Endothelial cell of umbilical vein (primary cell): ENCODE measurements at places on chromosomes 7 and 10. TPM values are rescaled to one million over a fixed set of nuclear protein-coding genes. Genes with fewer than 3 reads are reported as not detected.

Gene BLNK
- not detected in 2 replicates for total RNA-seq

Gene METTL27
- total RNA-seq, result 1.2 and 10.8 TPM in 2 replicates

Gene CALML3
- not detected in 2 replicates for total RNA-seq

Gene MYO3A
- total RNA-seq, result not detected in 2 replicates

Gene CYCS
- total RNA-seq, result 134 and 143 TPM in 2 replicates

Gene CTBP2
- 123 and 128 TPM in 2 replicates for total RNA-seq

Gene DLX6
- not detected in 2 replicates for total RNA-seq

Gene NIPSNAP2
- total RNA-seq, result 50.5 and 53.6 TPM in 2 replicates

Gene EN2
- not detected in 2 replicates for total RNA-seq

Gene LRRC61
- 0.39 TPM in 1 of 2 replicates, not detected in the other for total RNA-seq

DNA sequence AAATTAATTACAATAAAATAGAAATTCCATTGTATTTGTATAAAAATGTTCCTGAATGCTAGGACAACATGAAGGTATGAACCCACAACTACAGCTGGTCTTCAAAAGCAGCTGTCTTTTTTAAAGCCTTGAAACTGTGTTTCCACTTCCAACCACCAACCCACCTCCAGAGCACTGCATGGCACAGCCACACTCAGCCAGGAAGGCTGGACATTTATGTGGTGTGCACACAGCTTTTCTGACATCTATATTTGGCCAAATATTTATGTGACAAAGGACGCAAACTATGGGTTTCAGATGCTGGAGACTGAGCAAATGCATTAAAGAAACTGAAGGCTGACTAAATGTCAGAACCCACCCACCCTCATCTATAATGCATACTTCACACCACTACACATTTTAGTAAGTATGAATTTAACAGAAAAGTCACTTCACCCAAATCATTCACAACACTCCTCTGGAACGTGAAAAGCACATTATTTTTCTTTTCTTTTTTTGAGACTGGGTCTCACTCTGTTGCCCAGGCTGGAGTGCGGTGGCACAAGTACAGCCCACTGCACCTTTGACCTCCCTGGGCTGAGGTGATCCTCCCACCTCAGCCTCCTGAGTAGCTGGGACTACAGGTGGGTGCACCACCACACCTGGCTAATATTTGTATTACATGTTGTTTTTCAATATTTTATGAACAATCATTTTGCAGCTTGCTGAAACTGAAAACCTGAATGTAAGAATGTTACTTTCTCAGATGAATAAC is 27.9 kb upstream of the DAGLB start:
- DNase-seq, result no peak

DNA sequence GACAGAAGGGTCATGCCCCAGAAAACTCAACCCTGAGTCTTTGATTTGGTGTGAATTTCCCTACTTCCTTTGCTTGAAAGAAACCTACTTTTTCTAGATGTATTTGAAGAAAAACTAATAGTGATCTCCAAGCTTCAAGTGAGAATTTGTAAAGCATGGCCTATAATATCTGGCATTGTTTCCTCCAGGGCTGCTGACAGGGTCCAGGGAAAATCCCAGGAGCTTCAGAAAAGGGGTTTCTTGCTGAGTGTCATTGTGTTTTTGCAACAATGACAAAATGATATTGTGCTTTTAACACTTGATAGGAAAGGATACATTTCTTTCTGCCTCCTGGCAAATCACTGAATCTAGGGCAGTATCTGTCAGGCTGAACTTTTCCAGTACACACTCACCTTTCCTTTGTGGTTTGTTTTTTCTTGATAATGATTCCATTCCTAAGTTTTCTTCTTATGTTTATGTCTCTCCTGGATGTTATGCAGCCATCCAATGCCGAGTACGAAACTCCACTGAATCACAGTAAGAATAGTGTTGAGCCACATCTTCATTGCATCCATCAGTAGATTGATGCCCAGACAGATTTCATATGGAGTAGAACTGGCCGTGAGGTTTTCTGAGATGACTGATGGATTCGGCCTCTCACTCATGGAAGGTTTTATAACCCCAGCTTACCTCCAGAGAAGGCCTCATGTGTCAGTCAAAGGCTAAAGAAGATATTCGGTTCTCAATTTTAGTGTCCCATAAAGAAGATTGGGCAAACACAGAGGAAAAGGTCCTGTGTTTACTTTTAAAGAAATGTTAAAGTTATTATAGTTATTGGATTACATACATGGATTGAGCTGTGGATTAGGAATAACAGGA is 76.9 kb upstream of the STEAP1B start:
- peak; percentile 27 for DNase-seq

- no peak for DNase-seq
Measured at GRCh38 chr7:114656466-114656865, 241.9 kb downstream of the FOXP2 start.

DNA sequence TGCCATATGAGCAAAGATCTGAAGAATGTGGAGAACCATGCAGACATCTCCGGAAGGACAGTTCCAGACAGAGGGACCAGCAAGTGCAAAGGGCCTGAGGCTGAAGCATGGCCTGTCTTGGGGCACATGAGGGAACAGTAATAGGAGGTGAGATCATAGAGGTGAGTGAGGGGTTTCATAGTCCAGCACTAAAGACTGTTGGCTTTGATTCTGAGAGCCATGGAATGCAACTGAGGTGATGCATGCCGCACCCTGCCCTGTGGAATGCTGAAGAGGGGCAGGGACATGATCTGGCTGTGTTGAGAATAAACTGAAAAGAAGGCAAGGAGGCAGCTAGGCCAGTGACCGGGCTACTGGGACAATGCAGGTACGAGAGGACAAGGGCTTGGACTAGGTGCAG is 253.1 kb upstream of the KLF14 start:
- DNase-seq, result no peak

DNA sequence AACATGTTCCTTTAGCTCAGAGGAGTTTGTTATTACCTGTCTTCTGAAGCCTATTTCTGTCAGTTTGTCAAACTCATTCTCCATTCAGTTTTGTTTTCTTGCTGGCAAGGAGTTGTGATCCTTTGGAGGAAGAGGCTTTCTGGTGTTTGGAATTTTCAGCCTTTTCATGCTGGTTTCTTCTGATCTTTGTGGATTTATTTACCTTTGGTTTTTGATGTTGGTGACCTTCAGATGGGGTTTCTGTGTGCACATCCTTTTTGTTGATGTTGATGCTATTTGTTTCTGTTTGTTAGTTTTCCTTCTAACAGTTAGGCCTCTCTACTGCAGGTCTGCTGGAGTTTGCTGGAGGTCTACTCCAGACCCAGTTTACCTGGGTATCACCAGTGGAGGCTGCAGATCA is 118.6 kb downstream of the PPP1R9A start:
- DNase-seq, result no peak

GRCh38 chr10:71062156-71062555 is 150.2 kb upstream of the UNC5B start:
- DNase-seq, result no peak

GRCh38 chr10:121406823-121407545 is 191.3 kb downstream of the FGFR2 start:
- no peak for DNase-seq

DNA sequence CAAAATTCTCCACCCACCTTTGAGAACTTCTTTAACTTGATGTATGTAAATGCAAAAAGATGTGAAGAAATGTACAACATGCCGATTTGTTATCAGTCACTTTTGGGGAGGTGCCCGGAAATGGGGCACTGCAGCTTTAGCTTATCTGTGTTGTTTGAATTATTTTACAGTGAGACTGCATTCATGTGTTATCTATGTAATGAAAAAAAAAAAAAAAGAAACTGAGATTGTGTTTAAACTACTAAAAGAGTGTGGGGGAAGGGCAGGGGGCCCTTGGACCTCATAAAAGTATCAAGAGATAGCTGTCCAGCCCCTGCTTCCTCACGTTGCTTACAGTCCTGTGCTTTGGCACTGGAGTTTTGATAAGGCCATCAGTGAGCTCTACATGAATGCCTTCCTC is 259.4 kb downstream of the STK31 start:
- DNase-seq, result no peak

DNA sequence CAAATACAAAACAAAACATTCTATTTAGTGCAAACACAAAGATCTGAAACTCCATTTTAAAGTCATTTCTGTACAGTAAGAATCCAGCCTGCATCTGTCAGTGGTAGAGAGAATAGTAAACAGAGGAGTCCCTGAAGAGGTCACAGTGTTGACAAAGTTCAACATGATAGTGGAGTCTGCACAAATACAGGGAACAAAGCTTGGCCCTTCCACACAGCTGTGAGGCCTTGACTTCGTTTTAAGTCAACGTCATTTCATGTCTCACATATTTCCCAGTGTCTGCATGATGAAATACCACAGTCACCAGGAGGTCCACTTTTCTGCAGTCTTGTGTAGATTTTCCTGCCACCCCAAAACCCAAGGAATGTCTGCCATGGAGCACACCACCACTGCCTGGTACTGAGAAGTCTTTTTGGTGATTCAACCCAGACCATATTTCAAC is 33.0 kb downstream of the CYP26A1 start:
- no peak for DNase-seq

DNA sequence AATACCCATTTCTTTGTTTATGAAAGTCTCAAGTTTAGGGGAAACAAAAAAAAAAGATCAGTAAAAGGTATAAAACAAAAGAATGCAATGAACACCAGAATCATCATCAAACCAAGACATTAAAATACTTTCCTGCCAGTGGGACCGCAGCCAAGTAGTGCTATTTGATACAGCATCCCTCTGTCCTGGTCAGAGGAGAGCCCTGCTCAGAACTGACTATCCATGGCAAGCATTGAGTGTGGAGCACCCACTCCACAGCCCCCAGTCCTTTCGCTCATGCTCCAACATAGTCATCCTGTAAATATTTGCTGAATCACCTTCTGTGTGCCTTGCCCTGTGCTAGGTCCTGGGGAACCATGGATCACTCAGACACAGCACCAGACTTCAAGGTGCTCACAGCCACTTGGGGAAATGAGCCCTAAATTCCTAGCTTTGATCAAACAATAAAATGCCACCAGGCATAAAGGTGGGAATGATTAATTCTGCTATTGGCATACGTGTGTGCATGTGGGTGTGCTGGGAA is 213.6 kb upstream of the TBX20 start:
- DNase-seq, result no peak

DNA sequence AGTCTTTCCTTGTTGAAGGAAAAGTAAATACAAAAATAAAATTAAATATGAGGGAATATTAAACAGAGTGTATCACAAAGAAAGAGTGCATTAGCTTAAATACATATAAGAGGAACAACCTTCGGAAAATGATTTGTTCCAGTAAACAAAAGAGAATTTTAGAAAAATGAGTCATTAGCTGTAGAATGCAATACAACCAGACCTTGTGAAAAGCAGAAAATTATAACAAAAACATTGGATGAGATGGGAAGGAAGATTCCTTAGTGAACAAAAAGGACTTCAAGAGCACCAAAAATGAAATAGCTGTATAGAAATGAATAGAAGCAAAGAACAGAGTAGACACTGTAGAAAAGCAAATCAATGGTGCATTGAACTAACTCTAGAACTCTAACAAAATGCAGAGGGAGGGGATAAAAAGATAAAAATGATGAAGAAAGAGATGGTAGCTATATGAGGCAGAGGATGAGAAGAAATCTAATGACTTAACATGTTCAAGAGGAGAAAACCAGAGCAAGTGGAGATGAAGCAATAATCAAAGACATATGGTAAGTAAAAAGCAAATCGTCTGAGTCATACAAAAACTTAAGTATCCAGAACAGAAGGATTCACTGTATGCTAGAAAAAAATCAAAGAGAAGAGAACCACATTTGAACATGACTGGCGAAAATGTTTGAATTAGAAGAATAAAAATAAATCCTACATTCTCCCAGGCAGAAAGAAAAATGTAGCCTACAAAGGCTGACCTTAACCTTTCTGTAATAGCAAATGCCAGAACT is 190.5 kb downstream of the TMEM26 start:
- DNase-seq, result no peak

- no peak for DNase-seq
Measured at GRCh38 chr7:134891262-134891695, 95.0 kb upstream of the AGBL3 start.

GRCh38 chr7:72805526-72806494 is 22.2 kb downstream of the TYW1B start:
- no peak for DNase-seq

DNA sequence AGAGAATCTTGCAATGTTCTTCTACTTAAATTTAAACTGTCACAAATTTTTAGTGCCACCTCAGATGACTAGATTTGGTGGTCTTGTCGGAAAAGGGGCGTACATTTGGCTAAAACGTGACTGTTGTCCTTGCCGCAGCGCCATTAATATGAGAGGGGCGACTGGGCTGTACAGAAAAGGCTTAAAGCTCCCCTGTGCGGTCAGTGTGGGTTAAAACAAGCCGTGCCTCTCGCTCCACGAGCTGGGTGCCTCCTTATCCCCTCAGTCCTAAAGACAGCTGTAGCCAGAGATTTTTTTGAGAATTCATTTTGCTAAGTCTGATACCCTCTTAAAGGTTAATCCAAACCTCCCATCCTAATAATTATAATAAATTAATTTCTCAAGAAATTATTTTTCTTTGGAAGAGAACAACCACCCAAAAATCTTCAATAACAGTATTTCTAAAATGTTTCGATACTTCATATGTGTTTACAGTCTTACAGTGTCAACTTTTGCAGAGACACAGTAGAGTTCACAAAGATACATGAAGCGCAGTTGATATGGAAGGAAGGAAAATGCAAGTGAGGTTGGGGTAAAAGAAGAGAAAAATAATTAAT is 68.6 kb downstream of the C7orf25 start:
- peak; percentile 53 for DNase-seq

GRCh38 chr7:82736633-82737032 is 293.1 kb upstream of the CACNA2D1 start:
- no peak for DNase-seq

DNA sequence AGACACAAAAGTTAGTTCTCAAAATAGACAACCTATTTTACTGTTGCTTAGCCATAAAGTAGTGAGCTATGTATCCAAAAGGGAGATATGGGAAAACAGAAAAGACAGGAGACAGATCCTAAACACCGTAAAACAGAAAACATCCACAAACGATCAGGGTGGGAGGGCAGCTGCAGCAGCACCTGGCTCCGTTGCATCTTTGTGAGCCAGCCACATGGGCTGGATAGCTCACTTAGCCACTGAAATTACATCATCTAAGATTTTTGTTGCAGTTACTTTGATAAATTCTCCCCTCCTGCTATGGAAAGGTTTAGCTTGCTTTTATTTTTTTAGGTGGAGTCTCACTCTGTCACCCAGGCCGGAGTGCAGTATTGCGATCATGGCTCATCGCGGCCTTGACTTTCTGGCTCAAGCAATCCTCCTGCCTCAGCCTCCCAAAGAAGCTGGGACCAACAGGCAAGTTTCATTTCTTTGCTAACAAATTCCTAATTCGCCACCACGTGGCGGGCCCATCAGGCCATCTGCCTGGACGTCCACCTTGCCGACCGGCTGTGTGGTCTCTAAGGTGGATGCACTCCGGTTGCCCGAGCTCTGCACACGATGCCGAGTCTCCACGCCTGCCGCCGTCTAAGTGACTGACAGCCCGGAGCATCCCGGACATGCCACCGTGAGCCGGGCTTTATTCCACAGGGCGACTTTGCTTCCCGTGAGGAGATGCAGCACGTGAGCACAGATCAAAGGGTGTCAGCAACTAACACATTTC is 159.8 kb downstream of the DIP2C start:
- no peak for DNase-seq
